ENCODE measurements at places on chromosomes 11 and 22. TPM values are rescaled to one million over a fixed set of nuclear protein-coding genes. Genes with fewer than 3 reads are reported as not detected.
A peak's percentile ranks its signal among the peaks of the same experiment; 100 is the strongest.

GRCh38 chr11:64148226-64148916 is 17.5 kb downstream of the MACROD1 start:
- peak; percentile 89 for DNase-seq

DNA sequence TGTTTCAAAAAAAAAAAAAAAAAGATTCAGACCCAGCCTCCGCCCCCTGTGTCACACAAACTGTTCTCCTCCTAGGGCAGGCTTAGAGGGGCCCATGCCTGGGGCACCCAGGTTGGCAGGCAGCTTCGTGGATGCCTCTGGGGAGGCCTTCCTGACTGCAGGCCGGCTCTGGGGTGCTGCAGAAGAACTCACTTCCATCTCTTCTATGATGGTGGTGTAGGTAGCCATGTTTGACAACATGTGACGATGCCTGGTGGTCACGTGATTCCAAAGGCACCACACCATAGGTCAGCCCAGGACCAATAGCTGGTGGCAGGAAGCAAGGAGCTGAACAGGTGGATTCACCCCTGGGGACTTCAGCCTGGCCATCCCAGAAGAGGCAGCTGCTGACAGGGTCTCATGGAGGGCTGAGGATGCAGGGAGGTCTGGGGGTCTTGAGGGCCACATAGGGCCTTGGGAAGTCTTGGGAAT is 24.1 kb upstream of the CELSR1 start:
- DNase-seq = no peak

GRCh38 chr11:102419181-102419580 is 33.4 kb downstream of the TMEM123 start:
- no peak for DNase-seq

DNA sequence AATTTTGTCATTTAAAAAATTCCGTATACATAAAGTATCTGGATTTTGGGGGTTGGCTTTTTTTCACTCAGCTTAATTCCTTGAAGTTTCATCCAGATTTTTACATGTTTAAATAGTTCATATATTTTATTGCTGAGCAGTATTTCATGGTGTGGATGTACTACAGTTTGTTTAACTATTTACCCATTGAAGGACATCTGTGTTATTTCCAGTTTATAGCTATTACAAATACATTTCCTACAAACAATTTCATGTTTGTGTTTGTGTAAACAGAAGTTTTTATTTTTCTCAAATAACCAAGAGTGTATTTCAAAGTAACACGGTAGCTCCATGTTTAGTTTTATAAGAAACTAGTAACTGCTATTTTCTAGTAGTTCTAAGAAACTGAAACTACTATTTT is 299.7 kb upstream of the ANO3 start:
- no peak for DNase-seq

DNA sequence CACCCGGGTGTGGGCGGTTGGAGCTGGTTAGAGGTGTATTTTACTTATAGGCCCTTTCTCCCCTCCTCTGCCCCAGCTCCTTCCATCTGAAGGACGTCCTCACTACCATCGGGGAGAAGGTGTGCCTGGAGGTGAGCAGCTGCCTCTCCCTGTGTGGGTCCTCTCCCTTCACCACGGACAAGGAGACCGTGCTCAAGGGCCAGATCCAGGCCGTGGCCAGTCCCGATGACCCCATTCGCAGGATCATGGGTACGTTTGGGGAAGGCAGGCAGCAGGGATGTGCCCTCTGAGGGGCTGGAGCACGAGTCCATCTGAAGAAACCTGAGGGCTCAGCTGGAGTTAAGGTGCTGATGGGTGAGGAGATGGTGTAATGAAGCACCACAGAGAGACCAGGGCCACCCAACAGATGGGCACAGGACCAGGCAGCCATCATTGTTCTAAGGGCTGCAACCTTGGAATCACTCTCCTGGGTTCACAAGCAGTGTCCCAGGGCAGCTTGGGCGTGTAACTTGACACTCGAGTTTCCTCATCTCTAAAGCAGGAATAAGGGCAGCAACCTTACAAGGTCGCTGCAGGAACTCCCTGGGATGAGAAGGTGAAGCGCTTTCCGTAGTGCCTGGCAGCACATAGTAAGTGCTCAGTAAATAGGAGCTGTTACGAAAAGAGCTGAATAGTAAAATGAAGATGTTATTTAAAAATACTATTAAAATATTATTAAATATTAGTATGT is 29.4 kb downstream of the TCP11L1 start:
- no peak for DNase-seq

DNA sequence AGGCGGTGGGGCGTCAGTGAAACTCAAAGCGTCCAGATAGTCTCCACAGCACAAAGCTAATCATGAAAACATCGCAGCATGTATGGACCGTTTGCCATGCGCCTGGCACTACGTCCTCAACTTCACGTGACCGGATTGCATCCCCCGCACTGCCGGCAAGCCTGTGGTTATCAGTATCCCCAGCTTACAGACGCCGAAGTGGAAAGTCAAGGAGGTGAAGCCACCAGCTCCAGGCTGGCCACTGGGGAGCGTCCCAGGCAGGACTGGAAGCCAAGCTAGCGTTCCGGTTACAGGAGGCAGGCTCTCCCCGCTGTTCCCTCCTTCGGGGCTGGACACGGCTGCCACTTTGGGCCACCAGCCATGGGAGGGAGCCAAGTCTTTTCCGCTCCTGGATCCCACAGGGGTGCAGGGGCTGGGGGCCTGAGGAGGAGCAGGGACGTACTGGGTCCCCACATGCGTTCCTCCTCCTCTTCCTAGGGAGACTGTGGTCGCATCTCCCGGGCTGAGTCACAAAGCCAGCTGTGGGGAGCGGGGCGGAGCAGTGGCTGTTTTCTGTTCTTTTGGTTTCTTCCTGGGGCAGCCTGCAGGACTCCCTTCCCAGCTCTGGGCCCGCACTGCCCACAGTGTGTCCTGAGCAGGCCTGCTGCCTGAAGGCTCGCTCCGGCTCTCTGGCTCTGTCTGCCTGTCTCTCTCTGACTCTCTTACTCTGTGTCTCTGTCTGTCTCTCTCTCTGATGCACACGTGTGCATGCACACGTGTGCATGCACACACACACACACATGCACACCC is 4.3 kb upstream of the OSBPL5 start:
- DNase-seq = no peak

GRCh38 chr11:70815485-70815832 is 417.1 kb downstream of the CTTN start:
- DNase-seq = no peak

DNA sequence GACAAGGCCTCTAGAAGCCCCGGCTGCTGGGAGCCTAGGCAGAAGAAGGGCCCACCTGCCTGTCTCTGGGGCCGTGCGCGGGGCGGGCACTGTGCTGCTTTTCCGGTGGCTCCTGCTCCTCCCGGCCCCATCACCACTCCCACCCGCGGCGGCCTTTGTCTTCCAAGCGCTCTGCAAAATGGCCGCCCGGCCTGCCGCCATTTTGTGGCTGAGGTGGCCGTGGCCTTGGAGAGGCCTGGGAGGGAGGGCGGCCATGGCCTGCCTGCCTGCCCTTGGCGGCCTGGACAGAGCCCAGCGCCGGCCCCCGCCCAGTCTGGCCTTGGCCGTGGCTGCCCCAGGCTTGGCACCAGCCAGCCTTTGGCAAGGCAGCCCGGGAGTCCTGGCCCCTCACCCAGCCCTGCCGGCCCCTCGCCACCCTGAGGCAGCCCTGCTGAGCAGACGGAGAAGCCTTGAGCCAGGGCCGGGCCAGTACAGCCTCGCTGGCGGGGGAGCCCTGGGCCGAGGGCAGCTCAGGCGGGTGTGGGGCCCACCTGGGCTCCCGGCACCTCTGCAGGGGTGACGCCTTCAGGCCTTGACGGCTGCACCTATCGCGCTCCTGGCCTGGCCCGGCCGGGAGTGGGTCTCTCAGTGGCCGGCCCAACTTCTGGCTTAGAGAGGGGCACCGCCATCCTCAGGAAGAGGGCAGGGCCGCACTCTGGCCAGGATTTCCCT is 46.0 kb upstream of the PPARA start:
- no peak for DNase-seq

DNA sequence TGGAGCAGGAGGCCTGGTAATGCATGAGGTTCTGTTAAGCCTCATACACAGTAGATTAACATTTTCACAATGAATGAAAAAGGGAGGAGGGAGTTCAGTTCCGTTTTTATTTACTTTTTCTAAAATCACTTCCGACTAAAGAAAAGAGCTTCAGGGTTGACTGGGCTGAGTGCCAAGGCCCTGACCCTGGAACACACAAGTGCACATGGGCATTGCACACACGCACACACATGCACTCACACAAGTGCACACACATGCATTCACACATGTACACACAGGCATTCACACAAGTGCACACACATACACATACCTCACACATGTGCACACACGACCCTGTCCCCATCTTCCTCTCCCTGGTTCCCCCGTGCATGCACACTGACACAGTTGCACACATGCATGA is 303.3 kb downstream of the BRD1 start:
- DNase-seq = no peak

DNA sequence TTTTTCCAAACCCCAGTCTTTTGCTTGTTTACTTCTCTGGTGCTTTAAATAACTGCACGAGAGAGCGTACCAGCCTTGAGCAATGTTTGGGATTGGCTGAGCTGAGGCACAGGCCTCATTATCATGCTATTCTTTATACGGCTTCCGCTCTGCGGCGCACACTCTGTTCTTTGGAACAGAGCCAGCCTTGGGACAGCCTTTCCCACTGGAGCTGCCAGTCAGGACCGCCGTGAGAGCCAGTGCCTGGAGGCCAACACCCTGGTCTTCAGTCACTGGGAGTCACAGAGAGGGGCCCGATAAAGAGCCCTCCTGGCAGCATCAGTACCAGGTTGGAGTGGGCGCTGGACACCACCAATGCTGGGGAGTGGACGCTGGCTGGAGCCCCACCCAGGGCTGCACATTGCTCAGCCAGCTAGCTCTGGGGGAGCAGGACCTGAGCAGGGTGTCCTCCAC is 125.6 kb downstream of the BCR start:
- no peak for DNase-seq

- no peak for DNase-seq
Observed at GRCh38 chr11:36266767-36267166, 22.5 kb downstream of the COMMD9 start.

DNA sequence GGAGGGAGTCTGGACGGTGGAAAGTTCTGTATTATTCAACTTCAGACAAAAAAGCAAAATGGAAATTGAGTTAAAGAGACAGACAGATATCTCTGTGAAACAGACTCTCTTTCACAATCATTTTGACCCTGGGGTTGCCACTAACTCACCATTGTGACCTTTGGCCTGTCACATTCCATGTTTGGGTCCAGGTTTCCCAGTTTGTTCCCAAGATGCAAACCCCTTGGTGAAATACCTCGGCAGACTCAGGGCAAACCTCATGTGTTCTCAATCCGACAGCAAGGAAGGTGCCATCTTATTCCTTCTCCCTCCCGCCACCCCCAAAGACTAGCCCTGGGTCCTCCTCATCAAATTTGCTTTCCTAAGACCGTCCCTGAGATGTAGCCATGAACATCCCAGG is 41.8 kb downstream of the GALNT18 start:
- DNase-seq = no peak

- DNase-seq = no peak
Observed at GRCh38 chr11:8477680-8478079, 116.3 kb downstream of the STK33 start.

GRCh38 chr11:26688701-26689100 is 33.2 kb downstream of the SLC5A12 start:
- DNase-seq = no peak

- no peak for DNase-seq
Observed at GRCh38 chr22:46070215-46070802, 80.0 kb upstream of the PPARA start.

GRCh38 chr11:84564180-84564866 is 1062.8 kb downstream of the DLG2 start:
- DNase-seq = peak; percentile 46

GRCh38 chr11:126233391-126233790 is 21.8 kb downstream of the FAM118B start:
- DNase-seq = no peak

GRCh38 chr22:24506802-24507438 is 11.8 kb downstream of the UPB1 start:
- DNase-seq = no peak

DNA sequence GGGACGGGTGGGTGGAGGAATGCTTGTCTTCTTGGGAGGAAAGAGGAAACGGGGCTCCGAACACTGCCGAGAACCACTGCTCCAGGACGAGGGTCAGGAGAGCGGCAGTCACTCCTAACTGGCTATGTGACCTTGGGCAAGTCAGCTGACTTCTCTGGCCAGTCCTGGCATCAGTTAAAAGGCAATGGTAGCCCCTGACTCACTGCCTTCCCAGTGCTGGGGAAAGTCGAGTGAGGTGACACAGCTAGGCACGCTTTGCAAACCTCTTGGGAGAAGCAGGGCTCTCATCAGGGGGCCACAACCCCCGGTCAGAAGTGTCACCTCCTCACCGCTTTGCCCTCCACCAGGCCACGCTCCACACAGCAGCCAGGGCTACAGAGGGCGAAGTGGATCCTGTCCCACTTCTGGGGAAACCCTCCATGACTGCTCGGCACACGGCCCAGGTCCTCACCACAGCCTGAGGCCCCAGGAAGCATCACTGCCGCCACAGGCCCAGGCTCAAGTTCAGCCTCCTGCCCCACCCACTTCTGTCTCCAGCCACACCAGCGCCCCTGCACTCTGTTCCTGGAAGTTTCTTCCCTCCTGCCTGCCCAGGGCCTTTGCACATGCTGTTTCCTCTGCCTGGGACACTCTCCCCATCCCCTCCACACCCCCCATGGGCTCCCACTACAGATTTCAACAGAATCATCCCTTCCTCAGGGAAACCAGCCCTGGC is 16.3 kb downstream of the IL2RB start:
- DNase-seq = no peak

- DNase-seq = no peak
Observed at GRCh38 chr22:49382451-49382735, 445.3 kb downstream of the BRD1 start.

The MYEOV gene
- total RNA-seq = 0.16 TPM

The MUC6 gene
- total RNA-seq = not detected

The FLRT1 gene
- 3.0 TPM for total RNA-seq

The VPREB3 gene
- not detected for total RNA-seq

The ACR gene
- total RNA-seq = not detected

The APOBEC3A gene
- not detected for total RNA-seq

The SAA4 gene
- not detected for total RNA-seq

The OSM gene
- total RNA-seq = not detected

The APOA4 gene
- not detected for total RNA-seq

The POTEH gene
- not detected for total RNA-seq

The UCP3 gene
- total RNA-seq = 4.0 TPM

The KRTAP5-8 gene
- not detected for total RNA-seq
